ENCODE measurements at places on chromosomes 2 and 18. TPM values are rescaled to one million over a fixed set of nuclear protein-coding genes. Genes with fewer than 3 reads are reported as not detected.

- H3K36me3 ChIP-seq: no peaks in the 10 kb centered on the region
- DNase-seq: no peak
- no peak overlapping the region for H3K4me3 ChIP-seq
- no peaks in the 10 kb centered on the region for H3K27me3 ChIP-seq
These were observed 42.0 kb upstream of the LTBP1 start for GRCh38 chr2:32904751-32905150.

The ZAP70 gene
- 2.2 TPM for total RNA-seq

DNA sequence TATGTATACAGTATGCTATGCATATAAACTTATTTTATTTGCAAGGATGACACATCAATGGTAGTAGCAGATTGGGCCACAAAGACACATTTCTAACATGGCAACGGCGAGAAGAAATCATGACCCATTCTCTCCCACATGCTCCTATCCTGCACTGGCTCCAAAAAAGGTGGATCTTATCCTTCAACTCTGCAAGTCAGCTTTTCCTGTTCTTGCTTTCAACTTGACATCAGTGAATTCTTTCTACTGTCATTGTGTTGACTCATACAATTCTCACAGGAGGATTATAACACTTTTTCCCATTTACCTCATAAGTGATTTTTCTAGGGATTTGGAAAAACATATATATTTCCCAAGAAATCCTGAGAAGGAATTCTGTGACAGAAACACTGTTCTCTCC, 53.1 kb downstream of the ACVR1 start:
- no peaks in the 10 kb centered on the region for H3K4me1 ChIP-seq

The KYNU gene
- 0.64 TPM for total RNA-seq

- H3K36me3 ChIP-seq: no peaks in the 10 kb centered on the region
- no peaks in the 10 kb centered on the region for H3K4me1 ChIP-seq
- DNase-seq: no peak
- no peaks in the 10 kb centered on the region for H3K27me3 ChIP-seq
- H3K27ac ChIP-seq: no peak overlapping the region
- no peak overlapping the region for H3K4me3 ChIP-seq
These were observed 45.8 kb upstream of the OTOS start for GRCh38 chr2:240186191-240186725.

All from colonic mucosa (tissue), 4 donors.